Stimulated activated CD4-positive, alpha-beta T cell treated with anti-CD3 and anti-CD28 coated beads, Interleukin-12 subunit alpha, Interleukin-12 subunit beta, amount 100 ng/mL, for 4 hours (primary cell): ENCODE measurements at places on chromosomes 12 and 14.
A peak's percentile ranks its signal among the peaks of the same experiment; 100 is the strongest.

- peak; percentile 78 for DNase-seq
Measured at GRCh38 chr12:110582276-110583136, 612 bp downstream of the PPTC7 start.

DNA sequence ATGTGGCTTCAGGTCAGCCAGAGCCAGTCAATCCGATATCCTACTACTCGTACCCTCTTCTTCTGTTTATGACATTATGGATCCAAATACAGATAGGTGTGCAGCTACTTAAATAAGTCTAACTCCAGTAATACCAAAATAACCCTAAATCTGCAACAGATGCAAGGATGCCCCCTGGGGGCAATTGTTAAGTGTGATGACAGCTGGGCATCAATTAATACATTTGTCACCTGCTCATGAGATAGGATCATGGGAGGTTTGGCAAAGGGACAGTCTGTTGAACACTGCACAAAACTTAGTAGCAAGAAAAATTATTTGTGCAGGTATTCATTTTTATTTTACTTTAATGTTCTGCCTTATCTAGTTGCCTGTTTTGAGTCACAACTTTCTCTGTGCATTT, 83.2 kb downstream of the SLC38A6 start:
- no peak for DNase-seq

DNA sequence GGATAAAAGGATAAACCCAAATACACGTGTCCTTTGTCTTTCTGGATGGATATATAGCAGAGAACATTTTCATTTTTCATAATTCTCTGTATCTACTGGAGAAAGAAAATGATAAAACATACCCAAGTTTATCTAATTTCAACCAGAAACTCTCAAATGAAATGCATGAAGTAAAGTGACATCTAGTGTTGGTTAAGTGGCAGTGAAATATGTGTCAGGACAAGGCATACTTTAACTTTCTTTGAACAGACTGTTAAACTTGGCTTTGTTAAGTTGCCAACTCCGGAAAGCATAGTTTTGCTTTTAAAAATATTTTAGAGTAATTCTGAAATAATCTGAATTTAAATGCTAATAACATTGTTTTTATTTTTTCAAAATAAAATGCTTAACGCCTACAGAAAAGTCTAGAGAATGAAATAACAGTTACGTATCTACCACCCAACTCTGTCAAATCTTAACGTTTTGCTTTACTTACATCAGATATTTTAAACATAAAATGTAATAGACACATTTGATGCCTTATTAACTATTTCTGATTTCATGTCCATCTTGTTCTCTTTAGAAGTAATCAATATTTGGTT, 25.2 kb upstream of the NTN4 start:
- DNase-seq, result no peak

GRCh38 chr12:116455540-116456329, 103.4 kb upstream of the MAP1LC3B2 start:
- DNase-seq, result no peak

DNA sequence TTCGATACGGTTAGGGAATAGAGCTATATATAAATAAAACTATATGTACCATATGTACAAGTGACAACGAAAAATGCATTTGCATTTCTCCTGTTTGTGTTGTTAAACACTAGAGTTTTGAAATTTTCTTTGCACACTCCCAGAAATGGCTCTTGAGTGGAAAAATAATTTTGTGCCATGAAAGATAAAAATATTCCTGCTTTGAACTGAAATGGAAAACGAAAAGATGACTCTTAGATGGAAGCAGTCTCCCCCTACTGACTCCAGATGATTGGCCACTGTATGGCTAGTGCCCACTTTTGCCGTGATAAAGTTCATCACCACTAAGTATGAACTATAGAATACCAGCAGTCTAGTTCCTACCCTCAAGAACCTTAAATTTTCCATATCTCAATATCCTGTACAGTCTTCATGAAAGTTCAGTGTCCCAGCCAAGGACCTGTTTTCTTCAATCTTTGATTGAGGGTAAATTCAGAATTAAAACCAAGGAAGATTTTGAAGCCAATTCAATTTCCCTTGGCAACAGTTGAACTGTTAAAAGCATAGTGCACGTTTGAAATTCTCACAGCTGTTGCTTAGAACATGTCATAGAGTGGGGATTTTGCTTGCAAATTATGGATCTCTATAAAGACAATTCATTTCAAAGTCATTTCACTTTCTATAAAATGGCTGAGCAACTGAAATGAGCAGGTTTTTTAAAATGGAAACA, 1.6 kb upstream of the PPP2R5E start:
- DNase-seq, result no peak

DNA sequence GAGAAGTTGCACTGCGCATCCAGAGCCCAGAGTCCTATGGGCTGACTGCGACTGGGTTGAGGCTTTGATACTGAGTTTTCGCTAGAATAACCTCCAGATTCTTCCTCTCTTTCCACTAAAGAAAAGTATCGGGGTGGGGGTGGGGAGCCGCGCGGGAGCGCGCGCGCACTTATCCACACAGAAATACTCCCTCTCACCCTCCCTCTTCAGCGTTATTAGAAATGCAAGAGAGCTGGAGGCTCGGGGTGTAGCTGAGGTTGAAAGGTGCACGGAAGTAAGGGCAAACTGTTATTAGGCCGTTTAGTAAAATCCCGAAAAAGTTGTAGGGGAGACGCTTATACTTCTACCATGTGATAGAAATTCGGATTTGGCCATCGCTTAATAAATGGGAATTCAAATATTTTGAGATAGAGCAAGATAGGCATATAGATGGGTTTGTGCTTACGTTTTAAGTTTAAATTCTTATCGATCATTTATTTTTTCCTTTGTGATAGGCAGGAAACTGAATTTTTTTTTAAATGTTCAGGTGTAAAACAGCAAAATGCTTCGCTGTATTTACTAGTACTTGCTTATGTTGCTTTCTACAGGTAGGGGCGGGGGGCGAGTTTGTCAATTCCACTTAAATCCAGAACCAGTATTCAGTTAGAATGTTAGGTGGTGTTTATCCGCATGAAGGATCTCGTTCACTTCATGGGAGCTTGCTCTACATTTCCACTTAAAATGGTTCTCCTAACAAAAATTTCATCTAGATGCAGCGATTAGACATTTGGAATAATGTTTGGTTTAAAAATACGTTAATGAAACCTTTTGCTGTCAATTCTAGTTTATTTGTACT, 1.1 kb downstream of the ARHGAP5 start:
- no peak for DNase-seq

GRCh38 chr12:6961695-6962284, 8.7 kb downstream of the PHB2 start:
- peak; percentile 60 for DNase-seq

DNA sequence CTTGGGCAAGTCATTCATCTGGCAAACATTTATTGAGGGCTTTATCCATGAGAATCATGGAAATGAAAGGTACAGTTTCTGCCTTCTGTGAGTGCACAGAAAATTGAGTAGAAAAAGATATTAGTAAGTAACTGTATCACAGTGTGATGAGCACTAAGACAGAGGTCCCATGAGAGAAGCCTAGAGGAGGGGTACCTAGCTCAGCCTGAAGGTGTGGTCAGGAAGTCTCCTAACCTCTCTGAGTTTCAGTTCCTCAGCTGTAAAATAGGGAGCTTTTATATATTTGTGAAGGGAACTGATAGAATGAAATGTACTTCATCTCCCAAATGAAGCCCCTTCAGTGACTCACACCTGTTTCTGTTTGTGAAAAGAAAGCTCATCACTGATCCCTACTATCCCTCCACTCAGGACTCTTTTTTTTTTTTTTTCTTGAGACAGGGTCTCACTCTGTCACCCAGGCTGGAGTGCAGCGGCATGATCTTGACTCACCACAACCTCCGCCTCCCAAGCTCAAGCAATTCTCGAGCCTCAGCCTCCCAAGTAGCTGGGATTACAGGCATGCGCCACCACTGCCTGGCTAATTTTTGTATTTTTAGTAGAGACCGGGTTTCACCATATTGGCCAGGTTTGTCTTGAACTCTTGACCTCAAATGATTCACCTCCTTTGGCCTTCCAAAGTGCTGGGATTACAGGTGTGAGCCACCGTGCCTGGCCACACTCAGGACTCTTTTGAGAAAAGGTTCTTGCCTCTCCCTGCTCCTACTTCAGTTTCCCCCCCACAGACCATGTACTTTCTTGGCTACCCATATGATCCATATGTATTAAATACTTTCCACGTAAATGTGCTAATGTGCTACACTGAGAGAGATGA, 93.7 kb upstream of the FUT8 start:
- DNase-seq, result no peak

GRCh38 chr14:93042968-93043940, 72.5 kb downstream of the ITPK1 start:
- no peak for DNase-seq

DNA sequence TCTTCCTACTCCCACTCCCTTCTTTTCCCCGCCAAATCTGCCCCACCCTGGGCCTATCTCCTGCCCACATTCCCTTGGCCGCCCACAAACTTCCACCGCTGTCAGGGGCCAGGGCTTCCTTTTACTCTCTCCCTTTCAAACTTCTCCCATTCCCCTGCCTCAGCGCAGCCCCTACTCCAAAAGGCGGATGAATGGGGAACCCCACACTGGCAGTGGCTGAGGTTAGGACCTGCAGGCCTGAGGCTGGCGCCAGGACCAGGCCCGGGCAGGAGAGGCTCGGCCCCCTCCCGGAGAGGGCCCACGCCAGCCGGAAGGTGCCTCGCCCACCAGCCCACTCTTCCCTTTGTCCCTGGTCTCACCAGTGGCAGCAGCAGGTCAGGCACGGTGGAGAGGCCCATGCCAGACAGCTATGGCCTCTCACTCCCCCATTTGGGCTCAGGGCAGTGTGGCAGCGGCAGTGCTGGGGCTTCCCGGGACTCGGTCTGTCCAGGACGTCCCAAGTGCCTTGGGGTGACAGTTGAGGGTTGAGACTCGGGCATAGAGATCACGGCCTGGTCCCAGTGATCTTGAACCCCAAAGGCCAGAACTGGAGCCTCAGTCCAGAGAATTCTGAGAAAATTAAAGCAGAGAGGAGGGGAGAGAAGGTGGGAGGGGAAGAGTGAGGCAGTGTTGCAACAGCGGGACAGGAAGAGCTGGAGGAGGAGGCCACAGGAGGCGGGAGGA, at the start of gene TNFRSF1A:
Gene TNFRSF1A, minus strand, starts transcription at position 660 of the 723 bp plus-strand sequence. Its CDS starts 262 bp downstream, at position 398.
- DNase-seq, result peak; percentile 42

DNA sequence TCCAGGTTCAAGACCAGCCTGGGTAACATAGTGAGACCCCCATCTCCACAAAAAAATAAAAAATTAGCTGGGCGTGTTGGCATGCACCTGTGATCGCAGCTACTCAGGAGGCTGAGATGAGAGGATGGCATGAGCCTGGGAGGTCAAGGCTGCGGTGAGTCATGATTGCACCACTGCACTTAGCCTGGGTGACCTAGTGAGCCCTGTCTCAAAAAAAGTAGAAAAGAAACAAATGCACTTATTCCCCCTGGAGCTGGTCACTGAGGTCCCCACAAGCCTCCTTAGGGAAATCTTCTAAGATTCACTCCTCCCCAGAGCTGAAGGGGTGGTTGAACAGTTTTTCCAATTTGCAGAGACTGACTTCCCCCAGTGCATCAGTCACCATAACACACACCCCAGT, 1.6 kb downstream of the CD9 start:
- no peak for DNase-seq

GRCh38 chr12:131611416-131612091, 99.3 kb upstream of the SFSWAP start:
- DNase-seq, result no peak

DNA sequence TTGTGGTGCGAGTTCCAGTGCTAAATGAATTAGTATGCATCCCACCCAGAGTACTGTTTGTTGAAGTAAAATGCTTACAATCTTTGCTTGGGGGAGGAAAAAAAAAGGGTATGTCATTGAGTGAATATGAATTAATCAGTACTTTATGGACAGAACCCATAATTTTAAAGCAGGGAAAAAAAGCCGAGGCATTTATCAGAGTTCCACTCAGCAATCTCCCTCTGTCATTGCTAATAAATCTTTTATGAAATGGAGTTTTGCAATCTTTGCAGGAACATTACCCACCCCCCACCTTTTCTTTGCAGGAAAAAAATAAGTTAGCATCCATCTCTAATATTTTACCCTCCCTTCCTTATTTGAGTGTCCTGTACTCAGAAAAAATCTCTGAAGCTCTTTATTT, 127.9 kb upstream of the TMPO start:
- no peak for DNase-seq

- no peak for DNase-seq
Measured at GRCh38 chr14:90272523-90272922, 16.2 kb downstream of the PSMC1 start.

- no peak for DNase-seq
Measured at GRCh38 chr12:66024949-66025348, 105.6 kb downstream of the LLPH start.

GRCh38 chr14:68477110-68477455, 315.8 kb downstream of the ZFP36L1 start:
- no peak for DNase-seq

DNA sequence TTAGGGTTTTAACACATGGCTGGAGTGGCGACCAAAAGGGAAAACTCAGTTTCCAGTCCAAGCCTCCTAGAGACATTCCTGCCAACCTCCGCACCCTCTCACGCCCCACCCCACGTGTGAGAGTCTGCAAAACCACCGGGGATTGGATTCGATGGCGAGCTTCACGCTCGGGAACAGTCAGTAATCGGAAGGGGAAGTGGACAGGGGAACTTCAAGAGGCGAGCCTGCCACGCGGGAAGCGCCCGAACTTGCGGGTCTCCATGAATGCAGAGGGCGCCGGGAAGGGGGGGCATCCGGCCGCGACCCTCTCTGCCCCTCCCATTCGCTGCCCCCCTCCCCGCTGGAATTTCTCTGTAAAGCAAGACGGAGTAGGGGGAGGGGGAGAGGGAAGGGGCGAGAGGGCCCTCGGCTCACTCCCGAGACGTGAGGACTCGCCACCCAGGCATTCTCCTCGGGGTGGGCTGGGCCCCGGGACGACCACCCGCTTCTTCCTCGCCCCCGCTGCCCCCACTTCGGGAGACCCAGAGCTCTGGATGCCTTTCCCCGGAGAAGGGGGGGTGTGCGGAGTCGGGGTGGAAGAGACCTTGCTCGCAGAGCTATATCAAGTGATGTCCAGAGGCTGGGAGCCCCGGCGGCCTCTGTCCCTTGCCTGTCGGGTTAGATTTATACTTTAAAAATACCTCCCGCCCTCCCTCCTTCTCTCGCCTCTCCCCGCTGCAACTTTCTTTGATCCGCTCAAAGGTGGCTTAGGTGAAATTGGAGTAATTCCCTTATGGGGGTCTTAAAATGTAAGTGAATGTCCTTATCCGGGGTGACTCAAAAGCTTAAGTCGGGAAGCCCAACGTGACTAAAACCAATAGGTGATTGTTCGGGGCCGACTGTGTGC, 2.5 kb upstream of the CCND2 start:
- DNase-seq, result peak; percentile 56

DNA sequence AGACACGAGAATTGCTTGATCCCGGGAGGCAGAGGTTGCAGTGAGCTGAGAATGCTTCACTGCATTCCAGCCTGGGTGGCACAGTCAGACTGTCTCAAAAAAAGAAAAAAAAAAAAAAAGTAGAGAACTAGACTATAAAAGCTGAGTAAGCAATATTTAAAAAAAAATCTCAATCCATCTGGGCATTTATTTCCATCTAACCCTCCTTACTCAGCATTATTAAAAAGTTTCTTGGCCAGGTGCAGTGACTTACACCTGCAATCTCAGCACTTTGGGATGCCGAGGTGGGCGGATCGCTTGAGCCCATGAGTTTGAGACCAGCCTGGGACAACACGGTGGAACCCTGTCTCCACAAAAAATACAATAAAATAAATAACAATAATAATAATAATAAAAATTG, 4.5 kb downstream of the SUPT16H start:
- no peak for DNase-seq

- DNase-seq, result no peak
Measured at GRCh38 chr14:69543341-69544115, 31.1 kb downstream of the CCDC177 start.

GRCh38 chr14:38490273-38490672, 234.4 kb upstream of the CLEC14A start:
- no peak for DNase-seq

- no peak for DNase-seq
Measured at GRCh38 chr14:32185097-32185496, 16.7 kb upstream of the RNU6-7 start.
